ENCODE measurements at places on chromosomes 5 and 9. TPM values are rescaled to one million over a fixed set of nuclear protein-coding genes. Genes with fewer than 3 reads are reported as not detected.

GRCh38 chr9:137149942-137150616 lies 11.1 kb downstream of the GRIN1 start:
- DNase-seq: no peak

DNA sequence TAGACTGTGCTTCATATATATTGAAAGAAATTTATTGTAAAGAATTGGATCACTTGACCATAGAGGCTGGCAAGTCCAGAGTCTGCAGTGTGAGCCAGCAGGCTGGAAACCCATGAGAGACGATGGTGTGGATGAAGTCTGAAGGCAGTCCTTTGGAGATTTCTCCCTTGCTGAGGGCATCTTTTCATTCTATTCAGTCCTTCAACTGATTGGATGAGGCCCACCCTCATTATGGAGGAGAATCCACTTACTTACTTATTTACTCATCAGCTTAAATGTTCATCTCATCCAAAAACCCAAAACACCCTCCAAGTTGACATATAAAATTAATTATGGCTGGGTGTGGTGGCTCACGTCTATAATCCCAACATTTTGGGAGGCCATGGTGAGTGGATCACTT lies 62.1 kb downstream of the MCTP1 start:
- DNase-seq: no peak

- no peak for DNase-seq
These were observed 190.6 kb upstream of the RFX3 start for GRCh38 chr9:3716415-3716814.

- DNase-seq: no peak
These were observed 25.0 kb downstream of the LHX2 start for GRCh38 chr9:124036578-124036977.

- DNase-seq: no peak
These were observed 12.8 kb downstream of the SLC9A3 start for GRCh38 chr5:511476-511875.

DNA sequence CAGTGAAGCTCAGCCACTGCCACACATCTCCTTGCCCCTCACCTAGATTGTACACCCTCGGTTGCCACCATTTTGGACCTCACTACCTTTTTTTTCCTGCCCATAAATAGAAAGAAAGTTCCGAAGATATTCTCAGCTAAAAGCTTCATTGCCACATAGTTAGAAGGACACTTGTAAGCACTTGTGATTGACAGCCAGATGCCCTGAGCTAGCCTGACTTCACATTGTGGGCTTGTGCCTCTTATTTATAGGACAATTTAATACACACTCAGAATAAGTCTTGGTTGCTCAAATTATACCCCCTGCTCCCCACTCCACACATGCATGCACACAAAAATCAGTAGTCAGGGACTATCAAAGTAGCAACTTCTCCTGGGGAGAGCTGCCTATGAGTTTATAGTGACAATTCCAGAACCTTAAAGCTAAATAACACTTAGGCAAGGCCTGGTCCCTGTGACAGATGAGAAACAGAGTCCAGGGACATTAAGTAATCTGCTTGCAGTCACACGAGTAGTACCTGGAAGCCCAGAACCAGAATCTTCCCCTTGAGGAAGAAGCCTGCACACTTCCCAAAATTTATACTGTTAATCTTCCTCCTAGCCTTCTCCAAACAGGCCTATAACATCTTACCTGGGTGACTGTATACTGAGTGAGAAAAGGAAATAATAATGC lies 184.8 kb downstream of the BRINP1 start:
- no peak for DNase-seq

DNA sequence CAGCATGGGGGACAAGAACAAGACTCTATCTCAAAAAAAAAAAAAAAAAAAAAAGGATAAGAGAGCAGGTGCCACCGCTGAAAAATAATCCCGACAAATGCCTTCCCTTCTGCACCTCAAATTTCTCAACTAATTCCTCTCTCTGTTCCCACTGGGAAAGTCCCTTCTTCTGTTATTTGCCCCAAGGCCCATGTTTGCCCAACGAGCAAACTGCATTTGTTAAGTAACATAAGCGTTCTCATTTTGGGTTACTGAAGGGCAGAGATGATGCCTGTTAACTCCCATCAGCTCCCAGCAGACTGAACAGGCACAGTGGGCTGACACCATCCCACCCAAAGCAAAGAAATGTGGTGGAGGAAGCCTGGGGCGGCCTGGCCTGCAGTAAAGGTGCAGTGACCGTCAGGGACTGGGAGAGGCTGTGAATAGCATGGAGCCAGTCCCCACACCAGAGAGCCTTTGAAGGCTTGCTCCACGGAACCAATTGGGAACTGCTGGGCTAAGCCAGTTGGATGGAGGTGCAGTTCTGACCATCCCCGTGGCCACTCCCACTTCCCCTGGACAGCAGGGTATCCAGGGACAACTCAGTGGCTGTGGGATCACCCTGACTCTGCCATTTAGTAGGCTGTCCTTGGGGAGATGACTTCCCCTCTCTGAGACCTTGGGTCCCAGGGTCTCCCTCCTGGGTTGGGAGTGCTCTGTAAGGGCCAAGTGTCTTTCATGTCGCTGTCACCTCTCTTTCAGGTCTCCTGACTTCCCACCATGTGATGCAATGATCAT lies 149.7 kb upstream of the IER5L start:
- no peak for DNase-seq

DNA sequence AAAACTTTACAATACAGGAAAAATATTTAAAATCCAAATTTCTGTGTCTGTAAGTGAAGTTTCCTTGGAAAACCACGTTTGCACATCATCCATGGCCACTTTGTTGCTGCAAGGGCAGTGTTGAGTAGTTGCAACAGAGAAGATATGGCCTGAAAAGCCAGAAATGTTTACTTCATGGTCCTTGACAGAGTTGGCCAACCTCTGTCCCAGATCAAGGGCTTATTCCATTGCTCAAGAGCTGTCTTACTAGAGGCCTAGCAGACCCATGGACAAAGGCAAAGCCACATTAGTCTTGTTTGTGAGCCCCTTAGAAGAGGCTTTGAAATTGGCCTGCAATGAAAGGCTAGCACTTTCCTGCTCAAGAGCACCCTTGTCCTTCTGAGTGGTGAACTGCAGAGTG lies 119.4 kb downstream of the GAS1 start:
- DNase-seq: no peak

DNA sequence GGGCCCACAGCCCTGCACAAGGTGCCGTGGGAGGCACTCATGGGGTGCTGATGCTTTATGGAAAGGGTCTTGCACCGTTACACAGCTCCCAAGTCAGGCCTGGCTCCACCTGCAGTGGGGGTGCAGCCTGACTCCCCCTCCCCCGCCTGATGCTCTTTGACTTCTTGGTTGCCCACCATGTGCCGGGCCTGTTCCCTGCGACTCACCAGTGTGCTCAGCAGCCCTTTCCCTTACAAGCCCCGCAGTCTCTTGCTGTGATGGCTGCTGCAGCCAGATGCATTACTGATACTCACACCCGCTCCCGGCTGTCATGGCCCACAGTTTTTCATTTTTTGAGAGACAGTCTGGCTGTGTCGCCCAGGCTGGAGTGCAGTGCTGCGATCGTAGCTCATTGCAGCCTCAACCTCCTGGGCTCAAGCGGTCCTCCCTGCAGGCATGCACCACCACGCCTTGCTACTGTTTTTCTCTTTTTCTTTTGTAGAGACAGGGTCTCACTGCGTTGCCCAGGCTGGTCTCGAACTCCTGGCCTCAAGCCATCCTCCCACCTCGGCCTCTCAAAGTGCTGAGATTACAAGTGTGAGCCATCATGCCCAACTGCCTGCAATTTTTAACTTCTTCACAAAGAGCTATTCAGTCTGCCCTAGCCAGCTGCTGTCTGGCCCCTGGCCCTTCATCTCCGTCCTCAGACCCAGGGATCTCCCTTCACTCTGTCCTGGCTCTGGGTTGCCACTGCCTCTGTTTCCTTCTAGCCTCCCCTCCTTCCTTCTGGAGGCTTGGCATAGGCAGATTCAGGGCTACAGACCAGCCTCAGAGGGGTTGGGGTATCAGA lies 109.5 kb downstream of the RXRA start:
- no peak for DNase-seq

GRCh38 chr5:89493414-89493813 lies 610.4 kb upstream of the MEF2C start:
- DNase-seq: no peak

DNA sequence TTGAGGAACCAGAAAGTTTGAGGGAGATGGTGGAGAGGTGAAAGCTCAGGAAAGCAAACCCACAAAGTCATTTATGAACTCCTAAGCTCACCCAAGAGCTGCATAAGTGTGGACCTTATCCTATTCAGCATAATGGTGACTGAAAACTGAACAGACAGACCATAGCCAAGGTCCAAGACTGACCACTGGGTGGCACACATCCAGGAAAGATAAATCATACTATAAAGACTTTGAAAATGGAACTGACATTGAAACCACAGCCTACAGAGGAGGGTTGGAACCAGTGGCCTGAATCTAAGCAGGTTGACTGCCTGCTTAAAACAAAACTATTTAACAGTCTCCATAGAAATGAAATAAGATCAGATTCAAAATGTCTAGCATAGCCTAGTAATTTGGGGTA lies 121.0 kb upstream of the RGS7BP start:
- no peak for DNase-seq

DNA sequence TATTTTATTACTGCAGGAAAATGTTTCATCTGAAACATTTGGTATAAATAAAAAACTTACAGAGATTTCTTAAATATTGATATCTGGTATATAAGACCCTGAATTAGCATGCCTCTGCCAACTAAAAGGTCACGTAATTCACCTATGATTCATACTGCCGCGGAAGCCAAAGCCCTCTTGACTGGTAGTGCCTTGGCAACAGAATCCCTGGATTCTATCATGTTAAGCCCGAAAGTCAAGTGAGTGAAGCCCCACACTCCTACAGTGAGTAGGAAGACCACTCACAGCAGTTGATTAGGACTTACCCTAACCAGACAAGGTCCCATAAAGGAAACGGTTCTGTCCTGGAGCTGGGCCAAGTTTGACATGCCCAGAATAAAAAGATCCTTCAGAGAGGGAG lies 175.6 kb upstream of the NREP start:
- DNase-seq: no peak

DNA sequence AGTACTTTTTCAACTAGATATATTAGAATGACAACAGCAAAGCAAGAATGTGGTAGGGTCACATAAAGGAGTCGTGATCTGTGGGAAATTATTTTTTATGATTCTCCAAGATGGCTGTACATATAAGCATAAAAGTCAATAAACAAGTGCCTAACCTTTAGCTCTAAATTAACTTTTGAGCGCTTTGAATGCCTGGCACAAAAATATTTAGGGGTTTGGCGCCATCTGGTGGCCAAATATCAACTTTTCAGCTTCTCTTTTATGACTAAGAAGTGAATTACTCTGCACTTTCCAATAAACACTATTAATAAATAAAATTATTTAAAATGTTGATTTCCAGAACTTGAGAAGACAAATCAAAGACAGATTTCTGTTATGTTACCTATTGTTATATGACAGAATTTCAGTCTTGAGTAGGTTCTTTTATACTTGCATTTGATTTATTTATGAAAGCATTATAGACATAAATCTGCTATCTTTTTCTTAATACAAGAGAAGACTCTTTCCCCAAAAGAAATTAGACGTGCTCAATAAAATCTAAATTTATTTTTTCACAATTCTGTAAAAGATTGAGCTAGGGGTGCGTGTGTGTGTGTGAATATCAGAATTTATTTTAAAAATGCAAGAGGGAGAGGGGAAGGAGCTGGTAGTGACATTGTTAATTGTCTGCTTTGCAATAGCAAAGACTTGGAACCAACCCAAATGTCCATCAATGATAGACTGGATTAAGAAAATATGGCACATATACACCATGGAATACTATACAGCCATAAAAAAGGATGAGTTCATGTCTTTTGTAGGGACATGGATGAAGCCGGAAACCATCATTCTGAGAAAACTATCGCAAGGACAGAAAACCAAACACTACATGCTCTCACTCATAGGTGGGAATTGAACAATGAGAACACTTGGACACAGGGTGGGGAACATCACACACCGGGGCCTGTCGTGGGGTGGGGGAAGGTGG lies 36.7 kb upstream of the ARRDC3 start:
- DNase-seq: peak; percentile 30

- DNase-seq: no peak
These were observed 66.6 kb downstream of the SH3TC2 start for GRCh38 chr5:148996270-148996669.

DNA sequence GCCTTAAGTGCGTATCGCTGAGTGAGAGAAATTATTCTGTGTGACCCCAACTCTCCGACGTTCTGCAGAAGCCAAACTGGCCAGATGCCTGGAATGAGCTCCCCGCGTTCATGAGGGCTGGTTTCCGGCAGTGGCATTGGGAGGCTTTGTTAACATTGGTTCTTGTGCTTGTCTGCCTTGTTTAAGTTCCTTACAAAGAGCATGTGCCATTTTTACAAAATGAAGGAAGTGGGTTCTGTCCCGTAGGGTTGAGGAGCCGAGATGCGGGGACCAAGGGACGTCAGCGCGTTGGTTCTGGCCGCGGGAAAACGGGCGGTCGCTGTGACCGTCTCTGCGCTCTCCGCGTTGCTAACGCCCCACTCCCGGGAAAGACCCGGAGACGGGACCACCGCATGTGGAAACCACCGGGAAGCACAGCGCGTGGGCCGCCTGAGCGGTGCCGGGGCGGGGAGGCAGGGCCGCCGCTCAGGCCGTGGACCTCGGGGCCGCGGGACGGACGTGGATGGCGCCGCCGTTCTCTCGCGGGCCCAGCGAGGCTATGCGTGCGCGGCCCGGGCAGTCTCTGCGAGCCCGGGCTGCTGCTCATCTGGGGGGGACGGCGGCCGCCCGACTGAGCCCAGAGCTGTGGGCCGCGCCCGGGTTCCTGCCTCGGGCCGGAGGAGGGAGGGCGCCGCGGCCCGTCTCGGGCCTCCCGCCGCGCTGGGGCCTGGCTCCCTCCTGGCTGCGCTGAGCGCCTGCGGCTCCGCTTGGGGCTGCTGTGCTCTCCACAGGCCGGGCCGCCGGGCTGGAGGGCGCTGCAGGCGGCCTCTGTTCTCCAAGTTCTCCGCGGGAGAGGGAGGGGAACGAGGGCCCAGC lies 13.4 kb downstream of the RABL6 start:
- no peak for DNase-seq

DNA sequence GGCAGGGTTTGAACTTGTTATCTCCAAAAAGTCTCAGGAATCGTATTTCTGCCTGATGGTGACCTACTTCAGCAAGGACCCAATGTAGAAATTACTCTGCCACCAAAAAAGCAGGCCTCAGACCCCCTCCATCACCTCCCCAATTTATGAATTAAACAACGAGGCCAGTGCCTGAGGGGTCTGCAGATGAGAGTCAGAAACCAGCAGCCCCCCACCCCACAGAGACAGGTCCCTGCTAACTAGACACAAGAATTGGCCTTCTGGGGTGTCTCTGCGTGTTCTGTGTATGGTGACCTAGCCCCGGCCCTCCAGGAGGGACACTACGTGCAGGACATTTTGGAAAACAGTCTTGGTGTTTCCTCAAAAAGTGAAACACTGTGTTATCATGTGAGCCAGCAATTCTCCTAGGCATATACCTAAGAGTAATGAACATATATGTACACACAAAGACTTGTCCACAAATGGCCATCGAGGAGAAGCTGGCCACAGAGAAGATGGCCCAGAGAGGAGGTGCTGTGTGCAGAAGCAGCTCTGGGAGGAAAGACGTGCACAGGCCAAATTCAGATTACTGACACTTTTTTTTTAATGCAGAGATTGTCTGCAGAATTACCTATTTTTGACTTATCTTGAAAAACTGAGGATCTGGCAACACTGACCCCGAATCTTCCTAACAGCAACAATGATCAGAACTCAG lies 93.8 kb downstream of the ADAMTS2 start:
- DNase-seq: no peak

GPRIN1 gene
- 5.9 TPM for total RNA-seq

TLR4 gene
- not detected for total RNA-seq

IL7R gene
- not detected for total RNA-seq

PLCXD3 gene
- 1.1 TPM for total RNA-seq

GLDC gene
- 11.3 TPM for total RNA-seq

GALT gene
- 82.5 TPM for total RNA-seq

NKD2 gene
- 23.9 TPM for total RNA-seq

TEX48 gene
- total RNA-seq: not detected

HTR4 gene
- total RNA-seq: not detected
